ENCODE measurements at places on chromosomes 2 and 18.
A peak's percentile ranks its signal among the peaks of the same experiment; 100 is the strongest.

- DNase-seq, result no peak
Observed at GRCh38 chr2:11788461-11789124, 42.2 kb downstream of the LPIN1 start.

- DNase-seq, result no peak
Observed at GRCh38 chr2:28509361-28509760, 13.5 kb downstream of the PLB1 start.

DNA sequence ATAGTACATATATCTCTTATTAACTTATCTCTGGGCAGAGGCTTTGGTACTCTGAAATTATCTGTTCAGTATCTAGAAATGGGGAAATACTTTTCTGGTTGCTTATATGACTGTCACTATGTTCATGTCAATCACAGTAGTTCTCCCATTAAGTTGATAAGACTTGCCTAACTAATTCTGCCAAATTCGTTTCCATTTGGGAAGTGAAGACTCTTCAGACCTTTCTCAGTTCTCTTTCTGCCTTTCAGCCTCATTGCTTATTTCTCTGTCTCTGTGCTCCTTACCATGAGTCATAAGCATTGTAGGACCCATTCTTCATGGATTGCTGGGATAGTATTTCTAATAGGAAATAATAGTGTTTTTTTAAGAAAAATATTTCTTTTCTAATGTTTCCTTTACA lies 113.5 kb downstream of the PHLPP1 start:
- DNase-seq, result no peak

DNA sequence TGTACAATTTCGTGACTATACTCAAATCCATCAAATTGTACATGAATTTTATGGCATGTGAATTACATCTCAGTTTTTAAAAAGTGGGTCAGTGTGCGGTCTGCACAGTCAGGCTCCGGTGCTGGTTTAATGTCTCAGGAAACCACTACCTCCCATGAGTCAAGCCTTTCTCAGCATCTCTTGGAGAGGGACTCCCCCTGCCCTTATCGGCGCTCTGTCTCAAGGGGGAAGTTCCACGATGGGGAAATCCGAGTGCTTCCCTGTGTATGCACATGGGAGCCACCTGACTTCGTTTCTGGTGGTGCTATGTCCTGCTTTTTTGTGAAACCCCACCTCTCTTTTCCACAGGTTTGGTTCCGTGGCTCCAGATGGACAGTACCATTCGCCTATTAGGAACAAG lies 72.5 kb downstream of the ACOXL start:
- peak; percentile 68 for DNase-seq

- no peak for DNase-seq
Observed at GRCh38 chr2:135843671-135844070, 6.7 kb upstream of the LCT start.

DNA sequence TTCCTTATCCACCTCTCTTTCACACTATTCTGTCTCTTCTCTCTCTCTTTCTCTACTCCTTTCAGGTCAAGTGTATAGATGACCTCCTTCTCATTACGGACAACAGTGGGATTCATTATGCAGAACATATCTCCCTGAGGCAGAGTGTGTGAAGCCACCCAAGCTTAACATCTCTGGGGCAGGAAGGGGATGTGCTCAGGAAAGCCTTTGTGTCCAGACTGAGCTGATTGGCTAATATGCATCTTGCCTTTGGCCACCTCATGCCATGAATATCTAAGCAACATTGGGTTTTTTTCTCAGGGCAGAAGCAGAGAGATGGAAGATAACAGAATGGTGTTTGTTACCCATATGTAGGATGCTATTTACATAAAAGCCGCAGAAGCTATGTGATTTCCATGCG lies 211.4 kb upstream of the LRRTM1 start:
- no peak for DNase-seq

DNA sequence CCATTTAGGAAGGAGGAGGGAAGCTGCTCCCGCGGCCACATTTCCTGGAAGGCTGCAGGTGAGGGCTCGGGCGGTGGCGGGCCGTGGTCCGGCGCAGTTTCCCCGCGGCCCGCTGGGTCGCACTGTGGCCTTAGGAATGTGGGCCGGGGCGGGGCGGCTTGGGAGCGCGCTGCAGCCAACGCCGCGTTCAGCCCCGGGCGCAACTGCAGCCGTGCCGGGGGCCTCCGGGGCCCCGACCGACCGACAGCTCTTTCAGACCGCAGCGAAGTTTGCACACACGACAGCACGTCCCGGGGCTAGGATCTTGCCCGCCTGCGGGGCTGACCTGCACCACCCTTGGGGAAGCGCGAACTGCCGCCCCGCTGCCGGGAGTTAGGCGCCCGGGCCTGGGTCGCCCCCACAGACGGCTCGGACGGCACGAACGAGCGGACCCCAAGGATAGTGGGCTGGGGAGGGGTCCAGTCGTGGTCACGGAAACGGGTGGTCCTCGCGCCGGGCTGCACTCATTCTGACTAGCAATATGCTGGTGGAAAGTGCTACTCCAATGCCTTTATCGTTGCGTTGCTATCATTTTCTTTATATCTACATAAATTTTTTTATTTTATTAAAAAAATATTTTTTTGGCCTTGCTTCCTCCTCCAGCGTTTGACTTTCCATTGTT lies 69.9 kb upstream of the DLX2 start:
- peak; percentile 61 for DNase-seq

- DNase-seq, result no peak
Observed at GRCh38 chr2:113056521-113056920, 2.5 kb upstream of the IL36RN start.

GRCh38 chr18:51010218-51010617 lies 19.8 kb upstream of the SMAD4 start:
- no peak for DNase-seq

DNA sequence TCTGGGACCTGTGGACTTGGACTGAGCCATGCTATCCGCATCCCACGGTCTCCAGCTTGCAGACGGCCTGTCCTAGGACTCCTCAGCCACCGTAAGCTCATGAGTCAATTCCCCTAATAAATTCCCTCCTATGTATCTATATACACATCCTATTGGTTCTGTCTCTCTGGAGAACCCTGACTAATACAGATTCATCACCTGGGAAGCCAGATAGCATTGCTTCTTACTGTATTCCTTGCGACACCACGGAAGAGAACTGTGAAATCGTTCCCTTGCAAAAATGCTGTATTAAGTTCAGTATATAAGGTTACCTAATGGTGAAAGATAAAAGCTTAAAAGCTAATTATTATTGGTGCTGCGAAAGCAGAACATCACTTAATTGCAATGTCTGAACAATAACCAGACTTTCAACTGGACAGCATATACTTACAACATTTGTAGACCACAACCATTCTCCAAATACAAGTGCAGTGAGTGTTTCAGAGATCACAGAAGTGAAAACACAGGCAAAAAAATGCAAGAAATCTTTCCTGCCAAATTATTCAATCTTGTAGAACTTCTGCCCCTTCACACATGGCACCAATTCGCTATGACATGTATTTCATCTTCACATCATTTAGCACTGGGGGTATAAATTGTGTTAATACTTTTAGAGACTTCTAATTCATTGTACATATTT lies 352.9 kb downstream of the TXNL1 start:
- no peak for DNase-seq

DNA sequence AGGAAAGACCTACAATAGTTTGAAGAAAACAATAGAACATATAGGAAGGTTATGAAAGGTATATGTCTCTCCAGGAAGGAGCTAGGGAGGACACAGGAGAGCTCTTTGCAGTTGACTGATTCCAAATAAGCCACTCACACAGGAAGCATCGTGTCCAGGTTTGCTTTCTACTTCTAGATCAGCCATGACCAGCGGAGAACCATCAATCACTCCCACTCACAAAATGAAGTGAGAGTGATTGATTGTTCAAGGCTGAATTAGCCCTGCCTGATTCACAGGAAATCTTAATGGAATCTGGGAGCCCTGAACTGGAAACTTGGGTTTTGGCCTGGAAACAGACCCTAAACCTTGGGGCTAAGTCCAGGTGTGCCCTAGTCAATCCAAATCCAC lies 1292.2 kb upstream of the ZEB2 start:
- no peak for DNase-seq

GRCh38 chr18:80181642-80182461 lies 65.5 kb downstream of the PARD6G start:
- no peak for DNase-seq

DNA sequence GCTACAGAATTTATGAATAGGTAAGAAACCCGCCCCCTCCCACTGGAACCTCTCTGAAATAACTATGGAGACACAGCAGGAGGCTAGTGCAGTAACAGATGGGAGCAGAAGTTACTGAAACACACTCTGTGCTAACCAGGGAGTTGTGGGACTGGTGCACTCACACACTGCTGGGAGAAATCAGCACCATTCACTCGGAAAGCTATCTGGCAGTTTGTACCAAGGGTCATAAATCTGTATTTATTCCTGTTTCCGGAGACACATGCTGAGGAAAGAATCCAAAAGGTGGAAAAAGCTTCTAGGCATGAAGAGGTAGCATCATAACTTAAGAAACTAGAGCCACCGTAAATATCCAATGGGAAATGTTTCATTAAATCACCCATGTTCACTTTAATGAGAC lies 39.9 kb downstream of the TGFA start:
- no peak for DNase-seq

GRCh38 chr2:64838817-64839216 lies 150.4 kb upstream of the SLC1A4 start:
- DNase-seq, result peak; percentile 24

DNA sequence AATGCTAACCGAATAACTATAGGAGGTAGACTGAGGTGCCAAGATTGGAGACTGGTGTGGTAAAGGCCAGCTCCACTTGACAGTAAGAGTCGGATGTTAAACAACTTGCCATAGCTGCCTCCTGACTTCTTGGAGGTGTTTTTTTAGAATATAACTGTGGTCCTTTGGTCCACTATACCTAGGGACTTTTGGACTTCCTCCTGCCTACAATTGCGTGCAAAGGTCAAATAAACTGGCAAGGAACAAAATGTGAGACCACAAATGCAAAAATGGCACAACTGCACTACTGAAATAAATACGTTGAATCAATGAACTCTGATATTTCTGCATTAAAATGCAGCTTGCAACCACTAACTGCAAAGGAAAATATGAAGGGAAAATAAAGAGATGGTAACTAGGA lies 338.6 kb downstream of the NRXN1 start:
- no peak for DNase-seq

GRCh38 chr2:241350530-241350877 lies 5.6 kb upstream of the FARP2 start:
- DNase-seq, result no peak

DNA sequence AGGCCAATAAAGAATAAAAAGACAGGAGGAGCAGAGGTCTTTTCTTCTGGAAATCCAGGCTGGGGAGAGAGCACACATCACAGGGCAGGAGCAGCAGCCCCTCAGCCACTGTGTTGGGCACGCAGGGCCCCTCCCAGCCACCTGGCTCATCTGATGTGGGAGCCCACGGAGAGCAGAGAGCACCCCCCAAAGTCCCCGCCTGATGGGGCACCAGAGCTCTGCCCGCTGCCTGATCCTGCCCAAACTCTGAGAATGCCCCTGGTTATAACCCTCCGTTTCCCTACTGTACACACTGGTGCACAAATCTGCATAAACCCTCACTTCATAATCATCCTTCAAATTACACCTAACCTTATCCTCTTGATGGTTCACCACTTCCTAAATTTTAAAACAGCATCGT lies 111.3 kb downstream of the HDAC4 start:
- DNase-seq, result peak; percentile 36

DNA sequence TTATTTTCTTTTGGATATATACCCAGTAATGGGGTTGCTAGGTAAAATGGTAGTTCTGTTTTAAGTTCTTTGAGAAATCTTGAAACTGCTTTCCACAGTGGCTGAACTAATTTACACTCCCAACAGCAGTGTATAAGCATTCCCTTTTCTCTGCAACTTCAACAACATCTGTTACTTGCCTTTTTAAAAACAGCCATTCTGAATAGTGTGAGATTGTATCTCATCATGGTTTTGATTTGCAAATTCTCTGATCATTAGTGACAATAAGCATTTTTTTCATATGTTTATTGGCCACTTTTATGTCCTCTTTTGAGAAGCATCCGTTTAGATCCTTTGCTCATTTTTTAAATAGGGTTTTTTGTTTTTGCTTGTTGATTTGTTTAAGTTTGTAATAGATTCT lies 291.3 kb upstream of the COL3A1 start:
- DNase-seq, result no peak

DNA sequence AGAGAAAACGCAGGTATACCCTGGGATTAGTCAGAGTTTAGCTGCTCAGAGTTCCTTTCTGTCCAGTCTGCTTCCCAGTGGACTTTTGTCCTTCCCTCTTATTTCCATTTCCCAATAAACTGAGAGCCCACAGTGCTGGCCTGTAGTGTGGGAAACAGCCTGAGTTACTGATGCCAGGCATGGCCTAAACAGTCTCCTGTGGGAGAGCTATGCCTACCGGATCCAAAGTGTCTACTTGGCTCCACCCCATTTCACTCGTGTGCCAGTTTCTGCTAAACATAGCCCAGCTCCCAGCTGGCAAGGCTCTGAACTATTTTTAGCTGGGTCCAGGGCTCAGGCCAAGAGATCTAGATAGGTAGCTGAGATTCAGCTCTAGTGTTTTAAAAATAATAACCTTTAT lies 15.6 kb upstream of the PPP1CB start:
- no peak for DNase-seq

GRCh38 chr2:95069465-95069864 lies 44.0 kb downstream of the MAL start:
- DNase-seq, result no peak

DNA sequence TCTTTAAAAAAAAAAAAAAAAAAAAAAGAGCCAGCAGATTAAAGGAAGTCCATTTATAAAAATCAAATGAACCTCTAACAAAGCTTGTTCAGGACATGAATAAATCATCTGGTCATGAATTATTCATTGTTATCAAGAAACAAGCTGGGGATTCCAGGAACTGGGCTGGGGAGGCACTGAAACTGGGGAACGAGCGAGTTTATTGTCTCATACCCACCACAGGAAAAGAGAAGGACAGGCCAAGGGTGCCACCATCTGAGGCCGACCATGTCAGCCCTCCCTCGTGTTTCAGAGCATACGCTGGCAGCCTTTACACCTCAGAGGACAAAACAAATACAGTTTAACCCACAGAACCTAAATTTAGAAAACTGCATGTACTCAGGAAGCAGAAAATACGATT lies 164.2 kb downstream of the VWC2L start:
- DNase-seq, result no peak

DNA sequence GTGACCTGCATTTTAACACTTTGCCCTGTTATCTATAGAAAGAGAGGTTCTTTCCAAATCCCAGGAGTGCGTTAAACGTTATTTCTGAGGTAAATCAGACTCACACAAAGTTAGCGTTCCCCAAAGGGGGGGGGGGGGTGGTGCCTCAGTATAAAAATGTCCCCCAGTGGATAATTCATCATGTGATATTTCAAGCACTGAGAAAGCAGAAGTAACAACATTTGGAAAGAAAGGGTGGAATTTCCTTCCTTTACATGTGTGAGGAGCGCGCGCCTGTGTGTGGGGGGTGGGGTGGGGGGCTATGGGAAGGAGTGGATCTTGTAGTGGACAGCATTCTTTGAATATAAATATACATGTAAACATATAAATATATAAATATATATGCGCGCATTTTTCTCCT lies 630.9 kb downstream of the NYAP2 start:
- no peak for DNase-seq

GRCh38 chr2:23746141-23746863 lies 180.6 kb downstream of the ATAD2B start:
- DNase-seq, result no peak

Data from CD4-positive, alpha-beta T cell treated with Interleukin-4 for 1 hour (primary cell).